ENCODE measurements at places on chromosomes 11 and 22. TPM values are rescaled to one million over a fixed set of nuclear protein-coding genes. Genes with fewer than 3 reads are reported as not detected.

DNA sequence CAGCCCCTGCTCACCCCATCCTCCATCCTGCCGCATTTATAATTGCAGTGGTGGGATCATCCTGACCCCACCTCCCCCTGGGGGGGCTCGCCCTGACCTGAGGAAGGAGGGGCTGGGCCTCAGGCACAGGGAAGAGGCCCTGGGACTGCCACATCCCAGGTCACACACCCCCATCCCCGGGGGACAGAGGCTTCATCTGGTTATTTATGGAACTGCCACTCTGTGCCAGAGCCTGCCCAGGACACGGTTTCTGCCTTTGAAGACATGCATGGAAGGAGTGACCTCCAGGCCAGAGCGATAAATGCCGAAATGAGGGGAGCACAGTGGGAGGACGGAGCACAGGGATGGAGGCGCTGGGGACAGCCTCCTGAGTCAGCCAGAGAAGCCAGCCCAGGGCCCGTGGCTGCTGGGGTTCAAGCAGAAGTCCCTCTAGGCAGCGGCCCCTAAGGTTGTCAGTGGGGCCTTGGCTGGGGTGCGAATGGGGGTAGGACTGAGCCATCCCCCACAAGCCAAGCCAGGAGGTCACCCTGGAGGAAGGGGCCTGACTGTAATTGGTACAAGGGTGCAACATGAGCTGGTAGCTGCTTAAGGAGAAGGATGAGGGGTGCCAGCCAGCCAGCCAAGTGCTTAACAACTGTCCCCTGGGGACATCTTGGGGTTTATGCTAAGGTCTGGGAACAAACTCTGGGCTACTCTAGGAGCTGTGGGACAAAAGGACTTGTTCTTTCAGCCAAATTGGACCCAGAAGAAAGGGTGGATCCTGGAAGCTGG lies 51.4 kb upstream of the SHISAL1 start:
- no peak for DNase-seq

CNIH2 gene
- 1.9 TPM for total RNA-seq

GRCh38 chr11:48043111-48043990 lies 63.0 kb downstream of the PTPRJ start:
- DNase-seq, result no peak

DNA sequence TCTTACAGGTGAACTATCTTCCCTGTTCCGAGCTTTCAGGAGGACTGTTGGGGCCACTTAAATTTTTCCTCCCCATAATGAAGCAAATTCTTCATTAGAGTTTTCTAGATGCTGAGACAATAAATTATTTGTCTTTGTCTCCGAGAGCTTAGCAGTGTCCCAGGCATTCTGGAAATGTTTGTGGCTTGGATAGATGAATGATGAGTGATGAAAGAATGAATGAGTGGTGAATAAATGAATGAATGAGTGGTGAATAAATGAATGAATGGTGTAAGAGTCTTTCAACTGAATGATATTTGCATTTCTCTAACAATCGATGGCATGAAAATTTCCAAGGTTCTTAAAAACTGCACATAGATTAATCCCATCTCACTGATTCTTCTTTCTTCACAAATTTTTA lies 52.8 kb downstream of the AHNAK start:
- DNase-seq, result no peak

GRCh38 chr22:50526108-50526833 lies 873 bp upstream of the SCO2 start:
- peak; percentile 68 for DNase-seq

- DNase-seq, result no peak
Observed at GRCh38 chr11:102749101-102749722, 24.5 kb upstream of the MMP8 start.

CCDC73 gene
- not detected for total RNA-seq

ARL2 gene
- 66.4 TPM for total RNA-seq

- DNase-seq, result no peak
Observed at GRCh38 chr11:47583844-47584243, 2.6 kb upstream of the FAM180B start.

DNA sequence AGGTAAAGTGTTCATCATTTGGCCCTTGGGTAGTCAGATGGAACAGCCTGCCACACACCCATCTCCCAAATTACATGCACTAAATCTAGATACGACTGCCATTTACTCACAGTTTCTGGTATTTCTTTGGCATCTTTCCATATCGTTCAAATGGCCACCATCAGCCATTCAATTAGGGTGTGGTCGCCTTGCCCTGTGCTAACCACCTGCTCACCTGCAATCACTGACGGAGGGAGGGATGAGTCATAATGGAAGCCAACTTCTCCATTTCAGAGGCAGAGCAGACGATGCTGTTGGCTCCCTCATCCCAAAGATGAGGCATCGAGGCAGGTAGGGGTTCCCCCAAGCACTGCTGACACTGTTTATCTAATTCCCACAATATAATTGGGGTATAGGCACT lies 14.6 kb downstream of the MS4A6A start:
- no peak for DNase-seq

DNA sequence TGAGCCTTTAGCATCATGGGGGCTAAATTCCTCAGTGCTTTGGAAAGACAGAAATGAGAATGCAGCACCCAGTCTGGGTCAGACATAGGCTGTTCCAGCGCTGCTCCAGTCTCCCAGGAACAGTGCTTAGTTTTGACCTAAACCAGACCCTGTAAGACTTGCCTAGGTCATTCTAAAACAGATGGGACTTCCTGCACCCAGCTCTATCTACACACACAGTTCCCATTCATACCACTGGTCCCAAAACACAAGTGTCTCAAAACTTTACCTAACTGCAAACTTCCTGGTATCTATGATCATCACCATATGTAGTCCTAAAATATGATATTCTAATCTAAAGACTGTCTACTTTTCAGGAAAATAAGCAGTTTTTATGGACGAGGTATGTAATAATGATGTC lies 37.9 kb downstream of the PRCP start:
- no peak for DNase-seq

DNA sequence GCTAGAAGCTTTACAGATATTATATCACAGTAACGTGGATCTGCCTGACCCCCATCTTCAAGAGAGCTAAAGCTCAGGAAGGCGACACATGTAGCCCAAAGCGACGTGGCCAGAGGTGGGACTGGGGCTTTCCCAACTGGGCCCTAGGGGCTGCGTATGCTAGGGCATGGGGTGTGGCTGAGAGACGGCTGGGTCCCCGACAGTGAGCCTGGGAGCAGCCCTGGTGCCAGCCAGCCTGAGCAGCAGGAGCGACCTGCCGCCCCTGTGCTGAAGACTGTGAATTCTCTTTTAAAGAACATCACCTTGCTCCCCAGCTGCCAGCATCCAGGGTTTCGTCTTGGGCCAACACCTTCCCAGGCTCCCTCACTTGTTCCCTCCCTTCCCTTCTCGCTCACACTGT lies 32.9 kb upstream of the CYP2D6 start:
- DNase-seq, result no peak

GRCh38 chr11:126543691-126544090 lies 188.2 kb downstream of the ST3GAL4 start:
- DNase-seq, result no peak

PHOX2A gene
- total RNA-seq, result not detected

GRCh38 chr22:44430716-44431115 lies 67.3 kb downstream of the RTL6 start:
- DNase-seq, result no peak

GRCh38 chr11:68044898-68045351 lies 6.1 kb downstream of the TCIRG1 start:
- no peak for DNase-seq

DNA sequence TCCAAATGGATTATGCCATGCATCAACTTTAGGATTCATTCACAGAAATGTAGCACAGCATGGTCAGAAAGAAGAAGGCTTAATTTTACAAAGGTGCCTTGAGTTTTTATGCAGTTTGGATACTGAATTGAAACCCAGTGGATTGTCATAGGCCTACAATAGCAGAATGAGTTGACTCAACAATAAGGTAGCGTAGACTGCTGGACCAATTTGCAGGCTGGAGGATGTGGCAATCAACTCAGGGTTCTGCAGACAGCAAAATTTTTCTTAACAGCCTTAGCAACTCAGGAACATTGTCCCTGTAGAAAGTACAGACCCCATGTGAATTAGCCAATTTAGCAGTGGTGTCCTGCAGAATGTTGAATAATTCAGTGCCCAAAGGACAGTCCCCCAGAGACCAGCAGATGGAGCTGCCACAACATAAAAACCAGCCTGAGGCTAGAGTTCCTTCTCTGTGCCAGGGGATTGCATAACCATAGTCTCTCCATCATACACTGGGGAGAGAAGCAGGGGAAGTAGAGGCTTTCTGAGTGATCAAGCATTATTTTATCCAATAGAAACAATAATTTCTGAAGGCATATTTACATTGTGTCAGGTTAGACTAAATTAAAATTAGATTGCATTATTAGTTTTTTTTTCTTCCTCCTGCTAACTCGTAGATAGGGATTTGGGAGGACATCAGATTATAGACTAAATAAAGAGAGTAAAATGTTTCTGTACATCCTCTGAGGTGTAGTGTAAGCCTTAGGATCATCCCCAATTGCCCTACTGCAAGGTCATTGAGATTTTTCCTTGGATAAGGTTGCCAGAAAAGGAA lies 20.3 kb upstream of the MRPL17 start:
- DNase-seq, result peak; percentile 62

NPAS4 gene
- not detected for total RNA-seq

C1QTNF4 gene
- 50.4 TPM for total RNA-seq

DNA sequence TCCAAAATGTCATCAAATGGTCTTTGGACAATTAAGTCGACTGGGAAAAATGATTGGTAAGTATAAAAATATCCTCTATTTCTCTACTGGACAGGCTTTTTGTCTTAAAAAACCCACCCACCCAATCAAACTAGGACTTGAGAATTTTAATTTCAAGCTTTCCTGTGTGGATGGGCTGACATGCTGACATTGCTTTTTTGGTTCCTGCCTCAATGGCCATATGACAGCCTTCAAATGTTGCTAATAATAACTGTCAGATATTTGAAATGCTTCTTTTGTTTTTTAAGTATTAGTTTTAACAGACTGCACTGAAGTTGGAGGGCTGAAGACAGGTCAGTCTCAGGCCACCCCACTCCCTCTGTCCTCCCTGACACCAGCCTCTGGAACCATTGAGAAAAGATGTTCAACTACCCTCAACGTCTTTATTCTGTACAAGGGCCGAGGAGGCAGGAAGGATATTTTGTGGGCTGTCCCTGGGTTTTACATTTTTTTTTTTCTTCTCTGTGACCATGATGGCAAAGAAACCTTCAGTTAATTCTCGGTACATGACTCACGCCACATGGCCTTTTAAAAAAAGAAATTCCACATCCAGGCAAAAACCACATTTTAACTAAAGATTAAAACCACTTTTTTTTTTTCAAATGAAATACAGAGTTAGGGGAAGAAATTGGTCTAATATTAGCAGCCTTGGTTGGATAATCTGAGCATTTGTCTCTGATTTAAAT lies 130.4 kb downstream of the SLC1A2 start:
- no peak for DNase-seq

GRCh38 chr11:103488031-103488461 lies 378.8 kb downstream of the DYNC2H1 start:
- no peak for DNase-seq

- no peak for DNase-seq
Observed at GRCh38 chr11:86678296-86678695, 5.9 kb upstream of the ME3 start.

- DNase-seq, result peak; percentile 63
Observed at GRCh38 chr11:111565114-111565720, 24.7 kb downstream of the LAYN start.

GRCh38 chr22:20155330-20156041 lies 4.6 kb upstream of the CCDC188 start:
- DNase-seq, result no peak

DNA sequence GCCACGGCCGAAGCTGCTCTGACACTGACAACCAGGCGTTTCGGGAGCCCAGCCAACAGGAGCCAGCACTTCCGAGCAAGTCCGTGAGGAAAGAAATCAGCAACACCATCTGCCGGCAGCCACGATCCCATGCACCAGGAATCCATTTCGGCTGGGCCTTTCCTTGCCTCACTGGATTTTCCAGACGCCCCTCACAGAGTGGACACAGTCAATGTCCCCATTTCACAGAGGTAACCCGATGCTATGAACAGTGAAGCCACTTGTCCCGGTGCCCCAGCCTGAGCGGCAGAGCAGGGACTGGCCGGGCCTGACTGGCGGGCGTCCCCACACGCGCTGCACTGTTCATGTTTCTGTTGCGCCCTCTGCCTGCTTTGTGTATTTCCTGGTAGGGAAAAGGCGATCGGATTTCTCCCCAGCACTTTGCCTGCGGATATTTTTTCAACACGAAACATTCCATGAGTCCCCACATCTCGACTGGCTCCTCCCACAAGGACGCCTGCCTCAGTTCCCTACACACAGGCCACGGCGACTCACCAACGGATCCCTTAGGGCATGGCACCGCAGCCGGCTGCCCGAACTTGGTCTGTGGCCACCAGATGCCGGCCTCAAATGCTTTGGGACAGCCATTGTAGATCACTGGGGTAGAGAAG lies 55.3 kb downstream of the TRMU start:
- no peak for DNase-seq

- no peak for DNase-seq
Observed at GRCh38 chr11:44613153-44613552, 47.7 kb downstream of the CD82 start.

GRCh38 chr11:526192-526591 lies 9.2 kb downstream of the HRAS start:
- DNase-seq, result no peak

MS4A12 gene
- not detected for total RNA-seq

GRCh38 chr11:101346591-101346990 lies 217.0 kb upstream of the PGR start:
- DNase-seq, result no peak

MIOX gene
- not detected for total RNA-seq

SCGB1A1 gene
- total RNA-seq, result 0.72 TPM

- no peak for DNase-seq
Observed at GRCh38 chr11:117183724-117184349, 5.3 kb downstream of the SIDT2 start.

DNA sequence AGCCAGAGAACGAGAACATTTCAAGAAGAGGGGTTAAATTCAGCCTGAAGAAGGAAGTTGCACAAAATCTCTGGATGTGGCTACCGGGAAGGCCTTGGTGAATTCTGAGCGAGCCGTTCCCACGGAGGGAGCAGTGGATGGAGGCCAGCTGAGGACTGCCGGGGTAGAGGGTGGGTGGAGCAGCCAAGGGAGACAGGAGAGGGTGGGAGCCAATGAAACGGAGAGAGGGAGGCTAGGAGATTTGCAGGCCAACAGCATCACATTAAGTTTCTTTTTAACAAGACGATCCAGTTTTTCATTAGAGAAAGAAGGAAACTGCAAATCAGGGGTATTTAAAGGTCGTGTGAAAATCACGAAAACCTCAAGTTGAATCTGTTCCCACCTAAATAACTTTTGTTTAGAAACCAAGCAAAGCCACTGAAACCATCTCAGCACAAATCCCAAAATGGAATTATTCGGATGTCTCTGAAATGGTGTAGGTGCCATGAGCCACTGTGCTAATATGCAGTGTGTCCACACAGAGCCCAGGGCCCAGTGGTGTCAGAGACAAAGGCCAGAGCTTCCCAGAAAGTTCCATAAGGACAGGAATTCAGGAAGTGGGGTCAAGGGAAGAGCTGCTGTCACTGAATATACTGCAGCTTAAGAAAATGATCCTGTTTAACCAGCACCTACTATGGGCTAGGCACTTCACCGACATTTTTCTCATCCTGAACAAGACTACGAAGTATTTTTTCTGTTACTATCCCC lies 59.7 kb upstream of the SLC35C1 start:
- DNase-seq, result no peak

GRCh38 chr11:20912922-20913512 lies 243.6 kb downstream of the NELL1 start:
- DNase-seq, result no peak

TRMU gene
- 41.5 TPM for total RNA-seq
